NCI-H774 (cell line): ENCODE measurements at places on chromosomes 12 and 14.
A peak's percentile ranks its signal among the peaks of the same experiment; 100 is the strongest.

- no peak for DNase-seq
These were observed 92.4 kb downstream of the FSCB start for GRCh38 chr14:44414646-44415045.

- peak; percentile 60 for DNase-seq
These were observed 14.6 kb downstream of the RAPGEF3 start for GRCh38 chr12:47744005-47744651.

- no peak for DNase-seq
These were observed 14.2 kb upstream of the STYK1 start for GRCh38 chr12:10688042-10688441.

DNA sequence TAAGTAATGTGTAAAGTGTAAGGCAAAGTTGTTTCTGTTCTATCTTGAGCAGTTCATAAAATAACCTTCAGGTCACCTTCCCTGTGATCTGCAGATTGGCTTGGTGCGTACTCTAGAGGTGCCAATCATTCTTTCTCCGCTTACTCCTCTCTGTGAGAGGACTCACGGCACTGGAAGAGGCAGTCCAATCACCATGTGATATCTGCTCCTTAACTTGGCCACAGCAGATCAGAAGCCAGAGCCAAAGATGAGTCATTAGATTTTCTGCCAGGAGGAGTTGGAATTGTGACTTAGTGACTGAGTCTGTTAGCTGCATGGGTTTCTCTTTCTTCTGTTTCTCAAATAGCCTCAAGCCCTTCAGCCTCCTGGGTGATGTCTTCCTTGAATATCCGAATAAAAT is 165.5 kb downstream of the SLC41A2 start:
- DNase-seq, result no peak

DNA sequence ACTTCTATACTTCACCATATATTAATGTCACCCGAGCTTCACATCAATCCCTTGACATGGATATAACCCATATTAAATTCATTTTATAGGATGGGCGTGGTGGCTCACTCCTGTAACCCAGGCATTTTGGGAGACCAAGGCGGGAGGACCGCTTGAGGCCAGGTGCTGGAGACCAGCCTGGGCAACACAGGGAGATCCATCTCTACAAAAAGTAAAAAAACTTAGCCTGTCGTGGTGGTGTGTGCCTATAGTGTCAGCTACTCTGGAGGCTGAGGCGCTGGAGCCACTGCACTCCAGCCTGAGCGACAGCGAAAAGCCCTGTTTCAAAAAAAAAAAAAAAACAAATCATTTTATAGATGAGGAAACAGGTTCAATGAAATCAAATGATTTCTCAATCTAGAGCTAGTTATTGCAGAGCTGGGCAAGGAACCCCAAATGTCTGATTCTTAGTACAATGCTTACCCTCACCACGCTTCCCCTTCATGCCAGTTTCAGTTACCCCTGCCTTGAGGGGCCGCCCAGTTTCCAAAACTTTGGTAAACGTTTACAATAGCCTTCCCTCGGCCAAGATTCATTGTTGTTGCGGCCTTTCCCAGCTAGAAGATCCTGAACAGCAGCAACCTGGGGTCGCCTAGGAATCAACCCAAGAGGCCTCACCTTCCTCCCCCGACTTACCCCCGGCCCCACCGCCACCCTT is 751 bp downstream of the PSMB5 start:
- DNase-seq, result no peak

GRCh38 chr14:21498540-21499526 is 12.3 kb downstream of the METTL3 start:
- peak; percentile 16 for DNase-seq

DNA sequence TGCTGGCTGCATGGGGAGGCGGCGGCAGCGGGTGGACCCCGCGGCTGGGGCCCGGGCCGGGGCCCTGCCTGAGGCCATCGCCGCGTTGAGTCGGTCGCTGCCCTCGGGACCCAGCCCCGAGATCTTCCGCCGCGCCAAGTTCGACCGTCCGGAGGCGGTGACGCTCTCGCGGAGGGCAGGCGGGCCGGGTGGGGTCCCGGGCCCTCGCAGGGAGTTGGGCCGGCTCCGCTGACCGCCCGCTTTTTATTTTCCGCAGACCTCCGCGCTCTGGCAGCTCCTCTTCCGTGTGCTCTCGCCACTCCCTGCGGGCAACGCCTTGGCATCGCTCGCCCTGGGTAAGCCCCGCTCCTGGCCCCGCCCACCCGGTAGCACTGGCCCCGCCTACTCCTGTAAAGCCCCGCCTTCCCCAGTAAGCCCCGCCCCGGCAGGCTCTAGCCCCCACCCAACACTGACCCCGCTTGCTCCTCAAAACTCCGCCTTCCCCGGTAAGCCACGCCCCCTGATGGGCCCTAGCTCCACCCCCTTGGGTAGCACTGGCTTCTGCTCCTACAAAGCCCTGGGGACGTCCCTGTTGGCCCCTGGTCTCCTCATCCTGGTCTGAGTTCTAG is 424 bp downstream of the TEDC1 start:
- peak; percentile 70 for DNase-seq

DNA sequence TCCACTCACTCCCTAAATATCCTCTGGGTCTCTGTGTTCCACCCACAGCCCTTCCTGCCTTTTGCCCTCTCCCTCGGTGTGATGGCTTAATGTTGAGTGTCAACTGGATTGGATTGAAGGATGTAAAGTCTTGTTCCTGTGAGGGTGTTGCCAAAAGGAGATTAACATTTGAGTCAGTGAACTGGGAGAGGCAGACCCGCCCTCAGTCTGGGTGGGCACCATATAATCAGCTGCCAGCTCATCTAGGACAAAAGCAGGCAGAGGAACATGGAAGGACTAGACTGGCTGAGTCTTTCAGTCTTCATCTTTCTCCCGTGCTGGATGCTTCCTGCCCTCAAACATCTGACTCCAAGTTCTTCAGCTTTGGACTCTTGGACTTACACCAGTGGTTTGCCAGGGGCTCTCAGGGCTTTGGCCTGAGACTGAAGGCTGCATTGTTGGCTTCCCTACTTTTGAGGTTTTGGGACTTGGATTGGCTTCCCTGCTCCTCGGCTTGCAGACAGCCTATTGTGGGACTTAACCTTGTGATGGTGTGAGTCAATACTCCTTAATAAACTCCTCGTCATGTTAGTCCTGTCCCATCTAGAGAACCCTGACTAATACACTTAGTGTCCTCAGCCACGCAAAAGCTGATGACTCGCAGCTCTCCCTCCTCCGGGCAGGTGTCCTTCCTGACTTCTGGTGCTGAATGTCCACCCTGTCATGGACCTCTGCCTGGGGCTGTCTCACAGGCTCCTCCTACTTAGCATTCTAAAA is 5.9 kb downstream of the DGLUCY start:
- DNase-seq, result no peak

DNA sequence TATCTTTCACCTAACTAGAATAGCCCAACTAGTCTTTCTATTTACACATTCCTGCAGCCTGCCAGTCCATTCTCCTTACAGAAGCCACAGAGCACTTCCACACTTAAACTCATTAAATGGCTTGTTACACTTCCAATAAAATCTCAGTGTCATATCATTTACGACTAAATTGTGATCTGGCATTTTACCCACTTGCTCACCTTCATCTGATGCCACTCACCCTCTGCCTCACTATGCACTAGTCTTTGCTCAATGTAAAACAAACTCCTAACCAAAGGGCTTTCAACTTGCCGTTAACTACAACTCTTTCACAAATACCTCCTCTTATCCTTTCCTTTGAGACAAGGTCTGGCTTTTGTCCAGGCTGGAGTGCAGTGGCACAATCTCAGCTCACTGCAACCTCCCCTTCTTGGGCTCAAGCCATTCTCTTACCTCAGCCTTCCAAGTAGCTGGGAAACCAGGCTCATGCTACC is 24.1 kb downstream of the YAF2 start:
- DNase-seq, result no peak

- DNase-seq, result no peak
These were observed 102.5 kb upstream of the BBS10 start for GRCh38 chr12:76450690-76451089.

- no peak for DNase-seq
These were observed 216.6 kb upstream of the C14orf180 start for GRCh38 chr14:104362761-104363605.

DNA sequence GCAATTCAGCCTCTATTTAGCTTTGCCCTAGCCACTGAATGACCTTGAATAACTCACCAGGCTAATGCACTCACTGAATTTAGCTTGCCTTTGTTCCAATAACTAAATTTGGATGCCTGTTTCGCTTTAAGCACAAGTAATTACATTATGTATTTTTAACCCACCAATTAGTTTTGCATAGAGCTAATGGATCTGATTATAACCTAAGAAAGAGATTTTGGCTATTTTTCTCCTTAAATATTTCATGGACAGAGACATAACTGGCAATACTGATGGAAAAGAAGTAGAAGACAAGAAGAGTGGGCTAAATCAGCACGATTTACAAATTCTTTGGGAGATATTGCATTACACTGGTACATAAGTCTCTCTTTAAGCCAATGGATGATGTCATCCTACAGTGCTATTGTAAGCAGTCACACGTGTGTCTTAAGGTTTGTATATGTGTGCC is 85.7 kb downstream of the AKAP6 start:
- no peak for DNase-seq

DNA sequence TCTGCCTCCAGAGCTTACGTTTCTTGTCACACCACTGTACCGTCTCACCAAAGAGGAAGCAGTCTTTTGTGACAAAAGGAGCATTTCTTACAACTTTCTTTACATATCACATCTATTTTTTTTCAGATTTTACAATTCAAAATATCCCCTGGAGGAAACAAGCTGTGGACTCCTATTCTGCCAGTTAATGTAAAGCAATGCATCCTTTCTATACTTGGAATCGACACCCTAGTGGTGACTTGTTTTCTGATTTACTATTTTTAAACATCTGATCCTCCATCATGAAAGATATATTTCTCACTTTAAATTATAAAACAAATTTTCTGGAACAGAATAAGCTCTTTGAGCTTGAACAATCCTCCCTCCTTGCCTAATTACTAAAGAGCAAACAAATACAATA is 34.8 kb downstream of the AICDA start:
- DNase-seq, result no peak

- peak; percentile 5 for DNase-seq
These were observed 9.7 kb upstream of the TUBA1A start for GRCh38 chr12:49198431-49199155.

DNA sequence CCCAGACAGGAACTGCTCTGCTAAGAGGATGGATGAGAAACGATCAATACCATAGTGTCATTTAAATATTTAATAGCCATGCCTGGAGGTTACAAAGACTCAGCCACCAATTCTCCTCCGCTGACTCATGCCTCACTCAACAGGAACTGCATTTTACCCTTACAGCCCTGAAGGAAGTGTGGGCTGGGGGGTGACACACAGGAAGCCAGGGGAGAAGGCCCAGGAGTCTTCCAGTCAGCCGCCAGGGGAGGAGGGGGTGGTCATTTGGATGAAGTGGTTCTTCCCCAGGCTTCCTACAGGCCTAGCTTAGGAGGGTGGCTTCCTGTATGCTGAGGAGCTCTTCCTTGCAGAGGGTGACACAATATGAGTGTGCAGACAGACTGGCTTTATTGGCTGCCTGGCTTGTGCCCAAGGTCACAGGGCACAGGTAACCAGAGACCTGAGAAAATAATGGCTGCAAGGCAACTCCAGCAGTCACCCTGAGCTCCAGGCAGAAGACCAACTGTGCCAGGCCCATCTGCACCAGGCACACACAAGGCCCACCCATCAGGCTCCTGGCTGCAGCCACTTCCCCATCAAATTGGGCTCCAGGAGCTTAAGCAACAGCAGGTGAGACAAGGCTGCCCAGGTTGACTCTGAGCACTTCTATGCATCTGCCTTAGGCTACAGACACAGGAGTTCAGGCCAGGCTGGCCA is 30.6 kb upstream of the RPLP0 start:
- no peak for DNase-seq

GRCh38 chr12:13152281-13152680 is 44.2 kb upstream of the EMP1 start:
- DNase-seq, result no peak

GRCh38 chr14:70808416-70809224 is 693 bp downstream of the MAP3K9 start:
- DNase-seq, result no peak

- no peak for DNase-seq
These were observed 26.7 kb upstream of the HDAC7 start for GRCh38 chr12:47846294-47846996.

- no peak for DNase-seq
These were observed 72.4 kb upstream of the USP44 start for GRCh38 chr12:95623554-95624170.

DNA sequence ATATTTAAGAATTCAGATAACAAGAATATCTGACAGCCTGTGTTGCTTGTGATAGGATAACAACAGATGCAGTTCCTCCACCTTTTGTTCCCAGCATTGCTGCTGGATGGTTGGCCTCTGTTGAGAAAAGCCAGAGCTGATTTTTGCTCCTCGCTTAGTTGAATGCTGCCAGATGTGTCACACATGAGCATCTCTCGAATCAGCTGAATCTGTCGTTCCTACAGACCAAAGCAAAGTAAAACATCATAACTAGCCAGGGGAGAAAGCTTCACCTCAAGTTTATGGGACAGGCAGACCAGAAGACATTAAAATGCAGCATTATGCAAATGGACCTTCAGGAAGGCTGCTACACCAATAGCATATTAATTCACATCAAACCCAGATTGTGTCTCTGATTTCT is 20.1 kb downstream of the RACGAP1 start:
- DNase-seq, result no peak

DNA sequence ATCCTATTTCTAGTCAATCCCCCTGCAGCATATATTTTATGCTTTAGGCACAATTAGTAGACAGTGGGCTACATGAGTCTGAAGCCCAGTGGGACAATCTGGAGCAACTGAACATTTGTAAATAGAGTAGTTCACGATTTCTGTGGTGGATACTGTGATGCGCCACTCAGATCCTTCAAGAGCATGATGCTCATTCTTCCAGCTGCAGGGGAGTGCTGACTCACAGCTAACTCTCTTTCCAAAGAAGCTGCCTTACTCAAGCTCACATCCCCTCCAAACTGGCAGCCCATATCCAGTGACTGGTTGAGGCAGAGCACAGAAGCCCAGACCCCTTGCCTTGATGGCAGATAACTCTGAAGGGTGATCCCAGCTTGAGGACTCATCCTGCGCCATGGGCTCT is 224.2 kb upstream of the EEA1 start:
- no peak for DNase-seq

GRCh38 chr14:75120541-75121291 is 6.1 kb downstream of the NEK9 start:
- DNase-seq, result no peak

DNA sequence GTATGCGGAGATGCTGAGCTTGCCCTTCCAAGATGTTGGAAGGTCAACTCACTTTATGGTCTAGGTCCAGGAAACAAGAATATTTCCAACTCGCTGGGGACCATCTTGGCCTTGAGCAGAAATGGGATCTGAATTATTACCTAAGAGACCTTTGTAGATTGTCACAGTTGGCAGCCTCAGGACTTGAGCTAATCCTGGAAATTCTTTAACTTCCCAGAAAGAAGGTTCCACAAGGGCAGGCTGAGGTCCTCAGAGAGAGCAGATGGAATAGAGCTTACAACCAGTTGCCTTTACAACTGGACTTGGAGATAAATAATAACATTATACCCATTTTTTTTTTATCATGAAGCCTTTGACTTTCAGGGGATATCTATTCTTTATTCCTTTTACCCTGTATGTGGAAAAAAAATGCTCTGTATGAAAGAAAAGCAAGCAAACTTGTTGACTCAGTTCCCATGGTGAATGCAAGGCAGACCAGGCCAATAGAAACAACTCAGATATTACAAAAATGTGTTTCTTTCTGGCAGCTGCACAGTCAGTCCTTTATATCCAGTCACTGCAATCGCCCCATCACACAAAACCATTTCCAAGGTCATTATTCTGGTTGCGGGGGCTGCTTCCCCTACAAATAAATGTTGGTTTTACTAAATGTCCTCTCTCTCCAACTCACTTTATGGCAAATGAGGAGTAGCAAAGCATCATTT is 401.4 kb downstream of the ZFP36L1 start:
- no peak for DNase-seq

GRCh38 chr14:77641534-77642341 is 25.3 kb upstream of the SPTLC2 start:
- no peak for DNase-seq
